CD4-positive, alpha-beta T cell treated with Interferon alpha-2 for 1 hour (primary cell): ENCODE measurements at places on chromosomes 2 and 18.

DNA sequence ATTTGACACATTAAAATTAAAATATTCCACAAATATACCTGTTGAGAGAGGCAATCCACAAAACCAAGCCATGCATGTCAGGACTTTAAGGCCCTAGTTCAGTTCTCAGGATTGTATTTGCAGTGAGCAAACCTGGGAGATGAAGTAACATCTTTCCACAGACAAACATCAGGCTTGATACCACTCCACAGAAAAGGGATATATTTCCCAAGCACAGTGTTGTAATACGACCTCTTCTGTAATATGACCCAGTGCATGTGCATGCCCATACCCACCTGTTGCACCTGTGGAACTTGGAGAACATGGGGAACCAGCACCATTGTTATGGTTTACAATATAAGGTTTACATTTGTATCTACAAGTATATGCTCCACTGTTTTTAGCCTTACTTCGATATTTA, 184.0 kb downstream of the PDE11A start:
- DNase-seq: no peak

DNA sequence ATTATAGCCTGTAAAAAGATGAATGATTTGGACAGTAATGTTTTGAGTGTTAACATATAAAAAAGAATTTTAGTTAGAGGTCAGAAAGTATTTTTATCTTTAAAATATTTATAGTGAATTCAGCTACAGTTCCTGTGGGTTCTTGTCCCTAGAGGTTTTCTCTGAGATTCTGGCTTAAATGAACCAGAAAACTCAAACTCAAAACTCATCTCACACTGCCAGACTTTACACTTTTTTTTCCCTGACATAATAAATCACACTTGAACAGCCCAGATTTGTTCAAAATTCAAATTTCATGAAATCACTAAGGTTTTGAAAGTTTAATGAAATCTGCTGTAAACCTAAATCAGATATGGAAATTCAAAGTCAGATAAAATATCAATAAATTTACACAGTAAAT, 92.3 kb downstream of the KCNH7 start:
- DNase-seq: no peak

DNA sequence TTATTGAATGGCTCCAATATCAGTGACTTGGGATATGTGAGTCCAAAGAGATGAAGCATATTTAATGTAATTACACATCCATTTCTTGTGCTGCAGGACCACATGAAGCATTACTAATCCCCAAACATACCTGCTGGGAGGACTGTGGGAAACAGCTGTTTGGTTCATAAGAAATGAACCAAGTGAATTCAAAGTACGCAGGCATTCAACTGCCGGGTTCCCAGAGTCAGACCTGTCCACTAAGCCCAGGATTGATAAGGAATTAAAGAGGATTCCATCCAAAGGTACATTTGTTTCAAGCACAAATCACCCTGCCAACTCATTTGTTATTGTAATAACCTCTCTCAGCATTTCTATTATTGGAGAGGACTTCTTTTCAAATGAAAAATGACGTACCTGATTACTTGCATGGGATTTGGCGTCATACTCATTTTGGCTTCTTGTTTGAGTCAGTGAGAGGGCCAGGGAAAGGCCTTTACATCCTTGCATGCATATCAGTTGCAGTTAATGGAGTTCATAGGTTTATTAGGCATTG, 230.7 kb downstream of the TXNL1 start:
- no peak for DNase-seq

DNA sequence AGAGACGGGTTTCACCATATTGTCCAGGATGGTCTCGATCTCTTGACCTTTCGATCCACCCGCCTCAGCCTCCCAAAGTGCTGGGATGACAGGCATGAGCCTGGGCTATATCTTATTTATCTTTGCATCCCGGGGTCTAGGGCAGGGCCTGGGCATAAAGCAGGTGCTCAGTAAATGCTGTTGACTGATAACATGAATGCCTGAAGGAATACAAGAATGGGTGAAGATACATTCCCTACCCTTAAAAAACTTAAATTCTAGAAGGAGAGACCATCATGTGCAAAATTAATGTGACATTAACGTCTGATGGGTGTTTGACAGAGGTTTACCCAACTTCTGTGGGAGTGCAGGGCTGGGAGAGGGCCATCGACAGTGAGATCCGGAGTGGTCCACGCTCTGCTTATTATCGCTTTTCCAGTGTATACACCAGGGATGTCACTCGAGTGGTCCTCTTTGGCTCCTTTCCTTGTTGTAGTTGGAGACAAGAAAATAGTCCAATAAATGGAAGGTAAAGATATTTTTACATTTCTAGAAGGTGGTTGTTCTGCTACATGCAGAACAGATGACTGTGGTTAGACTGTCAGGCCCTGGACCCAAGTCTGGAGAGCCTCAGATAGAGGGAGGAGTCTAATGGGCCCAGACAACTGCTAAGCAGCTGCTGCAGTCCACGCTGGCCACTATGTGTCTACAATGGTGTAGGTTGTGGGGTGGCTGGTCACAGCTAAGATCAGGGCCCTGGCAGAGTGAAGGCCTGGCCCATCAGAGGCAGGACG, 131.7 kb downstream of the MYCN start:
- DNase-seq: no peak

GRCh38 chr18:44599412-44599811, 81.3 kb upstream of the SETBP1 start:
- no peak for DNase-seq

GRCh38 chr2:74546004-74546403, 7.7 kb downstream of the LOXL3 start:
- DNase-seq: no peak

GRCh38 chr2:163719331-163719730, 16.5 kb downstream of the FIGN start:
- no peak for DNase-seq
